ENCODE measurements at places on chromosomes 1 and 21.

DNA sequence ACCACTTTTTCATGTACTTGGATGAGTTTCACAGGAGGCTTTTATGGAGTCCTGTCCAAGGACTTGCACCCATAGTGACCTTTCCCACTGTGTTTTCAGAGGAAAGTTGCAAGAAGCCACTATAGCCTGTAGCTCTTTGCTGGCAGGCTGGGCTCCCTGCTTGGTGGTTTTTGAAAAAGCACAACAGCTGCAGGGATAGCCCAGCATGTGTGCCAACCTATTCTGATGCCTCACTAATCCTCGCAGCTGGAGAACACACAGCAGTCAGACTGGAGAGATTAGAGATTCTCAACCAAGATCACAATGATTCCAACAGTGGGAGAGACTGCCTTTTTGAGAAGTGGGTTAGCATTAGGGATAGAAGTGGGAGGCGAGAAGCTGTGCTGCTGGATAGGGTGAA is 24.1 kb upstream of the ARHGEF11 start:
- no peak for DNase-seq

DNA sequence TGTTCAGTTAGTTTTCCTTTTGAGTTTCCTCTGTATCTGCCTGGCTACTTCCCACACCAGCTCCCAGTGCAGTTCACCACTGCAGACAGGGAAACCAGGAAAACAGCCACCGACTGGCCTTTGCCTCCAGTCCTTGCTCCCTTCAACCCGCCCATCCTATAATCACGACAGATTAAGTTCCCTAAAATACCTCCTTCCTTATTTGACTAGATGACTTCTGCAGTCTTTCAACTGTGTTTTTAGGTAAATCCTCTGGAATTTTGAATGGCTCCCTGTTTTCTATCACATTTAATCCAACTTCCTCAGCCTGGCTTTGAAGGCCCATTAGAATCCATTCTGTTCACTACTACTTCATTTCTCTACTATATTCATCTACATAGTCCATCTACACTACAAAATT is 37.6 kb downstream of the BEND5 start:
- no peak for DNase-seq

DNA sequence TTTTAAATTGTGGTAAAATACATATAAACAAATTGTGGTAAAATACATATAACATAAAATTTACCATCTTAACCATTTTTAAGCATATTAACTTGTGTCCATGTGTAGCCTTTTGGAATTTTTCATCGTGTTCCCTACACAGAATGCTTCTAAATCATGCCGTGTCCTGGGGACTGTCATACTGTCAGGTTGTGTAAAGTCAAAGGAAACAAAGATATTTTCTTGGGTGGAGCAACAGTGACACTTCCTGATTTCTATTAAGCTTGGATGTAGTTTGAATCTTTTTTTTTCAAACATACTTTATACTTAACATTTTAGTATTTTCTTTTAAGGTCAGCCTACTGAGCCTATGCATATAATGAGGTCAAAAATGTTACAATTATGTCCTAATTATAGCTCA is 32.3 kb downstream of the DOP1B start:
- no peak for DNase-seq

- DNase-seq: no peak
Observed at GRCh38 chr1:65866439-65866838, 73.7 kb downstream of the PDE4B start.

- DNase-seq: no peak
Observed at GRCh38 chr1:206651958-206652890, 16.9 kb downstream of the DYRK3 start.

DNA sequence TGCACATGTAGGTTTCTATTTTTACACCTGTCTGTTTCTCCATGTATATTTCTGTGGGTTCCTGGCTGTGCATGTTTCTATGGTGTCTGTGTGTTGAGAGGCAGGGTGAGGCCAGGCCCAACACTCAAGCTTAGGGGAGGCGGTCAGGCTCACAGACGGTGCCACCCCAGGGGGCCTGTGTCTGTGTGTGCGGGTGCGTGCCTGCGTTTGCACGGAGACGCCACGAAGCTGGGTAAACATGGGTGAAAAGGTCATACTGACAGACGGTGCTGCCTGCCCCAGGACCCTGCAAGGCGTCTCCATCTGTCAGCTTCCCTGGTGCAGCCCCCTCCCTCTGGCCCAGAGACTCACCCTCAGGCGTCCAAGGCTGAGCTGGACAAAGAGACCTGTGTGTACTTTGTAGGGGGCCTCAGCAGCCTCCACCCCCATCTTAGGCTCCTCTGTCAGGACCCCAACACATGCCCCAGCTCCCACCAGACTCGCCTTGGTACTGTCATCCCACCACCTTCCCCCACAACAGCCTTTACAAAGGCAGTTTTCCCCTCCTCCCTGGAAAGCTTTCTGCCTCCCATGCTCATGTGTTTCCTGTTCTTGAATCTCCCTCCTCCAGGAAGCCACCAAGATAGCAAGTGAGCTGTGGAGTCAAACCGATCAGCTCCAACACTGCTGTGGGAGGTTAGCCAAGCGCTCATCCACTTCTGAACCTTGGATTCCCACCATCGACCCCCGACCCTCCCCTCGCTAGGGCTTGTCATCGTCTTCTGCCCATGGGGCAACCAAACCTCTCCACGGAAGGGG is 34.1 kb downstream of the PTPRF start:
- no peak for DNase-seq

GRCh38 chr1:59814901-59815825 is at the start of gene HOOK1:
TSS of gene HOOK1 (plus strand) at chr1:59814949. CDS start at chr1:59815118, 169 bp downstream.
- no peak for DNase-seq

DNA sequence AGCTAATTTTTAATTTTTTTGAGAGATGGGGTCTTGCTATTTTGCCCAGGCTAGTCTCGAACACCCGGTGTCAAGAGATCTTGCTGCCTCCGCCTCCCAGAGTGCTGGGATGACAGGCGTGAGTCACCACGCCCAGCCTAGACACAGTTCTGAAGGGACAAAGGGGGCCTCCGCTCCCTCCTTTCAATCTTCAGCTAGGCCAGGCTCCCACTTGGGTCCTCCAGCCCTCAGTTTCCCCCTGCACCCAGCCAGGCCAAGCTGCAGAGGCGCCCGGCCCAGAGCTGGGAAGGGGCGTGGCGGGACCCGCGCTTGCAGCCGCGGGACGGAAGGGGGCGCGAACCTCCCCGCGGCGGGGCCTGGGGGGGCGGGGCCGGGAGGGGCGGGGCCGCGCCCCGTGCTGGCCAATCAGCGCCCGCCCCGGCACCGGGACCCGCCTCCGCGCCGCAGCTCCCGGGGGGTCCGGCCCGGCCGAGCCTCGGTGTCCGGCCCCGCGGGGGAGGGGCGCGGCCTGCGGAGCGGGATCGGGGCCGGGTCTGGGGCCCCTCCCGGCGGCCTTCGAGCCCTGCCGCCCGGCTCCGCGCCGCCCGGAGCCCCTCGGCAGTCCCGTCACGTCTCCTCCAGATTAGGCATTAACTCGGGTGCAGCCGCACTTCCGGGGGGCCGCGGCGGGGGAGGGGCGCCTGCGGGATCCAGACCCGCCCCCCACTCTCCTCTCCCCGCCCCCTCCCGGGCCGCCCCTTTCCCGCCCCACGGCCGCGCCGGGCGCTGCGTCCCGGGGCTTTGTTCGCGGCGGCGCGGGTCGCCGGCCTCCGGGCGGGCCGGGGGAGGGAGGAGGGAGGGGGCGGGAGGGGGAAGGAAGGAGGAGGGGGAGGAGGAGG is 559 bp upstream of the AGRN start:
- peak; percentile 86 for DNase-seq

- DNase-seq: peak; percentile 18
Observed at GRCh38 chr1:100834777-100835660, 59.6 kb downstream of the EXTL2 start.

GRCh38 chr1:50427818-50428779 is 4.9 kb upstream of the DMRTA2 start:
- no peak for DNase-seq

All from naive thymus-derived CD8-positive, alpha-beta T cell (primary cell).